ENCODE measurements at places on chromosomes 11 and 22.
A peak's percentile ranks its signal among the peaks of the same experiment; 100 is the strongest.

DNA sequence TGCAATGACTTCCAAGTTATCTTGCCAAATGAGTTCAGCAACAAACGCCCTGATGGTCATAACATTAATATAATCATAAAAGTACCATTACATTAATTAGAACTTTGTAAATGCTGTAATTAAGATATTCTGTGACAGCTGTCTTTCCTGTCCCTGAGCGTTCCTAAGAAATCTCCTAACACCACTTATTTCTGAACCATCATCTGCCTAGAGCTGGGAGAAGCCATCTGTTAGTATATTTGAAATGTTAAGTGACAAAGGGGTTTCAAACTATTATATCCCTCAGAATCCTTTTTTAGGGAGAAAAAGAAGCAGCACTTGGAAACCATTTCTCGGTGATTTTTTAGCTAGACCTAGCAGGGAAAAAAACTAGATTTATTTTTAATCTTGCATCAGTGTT is 657.5 kb downstream of the FAM181B start:
- no peak for DNase-seq

DNA sequence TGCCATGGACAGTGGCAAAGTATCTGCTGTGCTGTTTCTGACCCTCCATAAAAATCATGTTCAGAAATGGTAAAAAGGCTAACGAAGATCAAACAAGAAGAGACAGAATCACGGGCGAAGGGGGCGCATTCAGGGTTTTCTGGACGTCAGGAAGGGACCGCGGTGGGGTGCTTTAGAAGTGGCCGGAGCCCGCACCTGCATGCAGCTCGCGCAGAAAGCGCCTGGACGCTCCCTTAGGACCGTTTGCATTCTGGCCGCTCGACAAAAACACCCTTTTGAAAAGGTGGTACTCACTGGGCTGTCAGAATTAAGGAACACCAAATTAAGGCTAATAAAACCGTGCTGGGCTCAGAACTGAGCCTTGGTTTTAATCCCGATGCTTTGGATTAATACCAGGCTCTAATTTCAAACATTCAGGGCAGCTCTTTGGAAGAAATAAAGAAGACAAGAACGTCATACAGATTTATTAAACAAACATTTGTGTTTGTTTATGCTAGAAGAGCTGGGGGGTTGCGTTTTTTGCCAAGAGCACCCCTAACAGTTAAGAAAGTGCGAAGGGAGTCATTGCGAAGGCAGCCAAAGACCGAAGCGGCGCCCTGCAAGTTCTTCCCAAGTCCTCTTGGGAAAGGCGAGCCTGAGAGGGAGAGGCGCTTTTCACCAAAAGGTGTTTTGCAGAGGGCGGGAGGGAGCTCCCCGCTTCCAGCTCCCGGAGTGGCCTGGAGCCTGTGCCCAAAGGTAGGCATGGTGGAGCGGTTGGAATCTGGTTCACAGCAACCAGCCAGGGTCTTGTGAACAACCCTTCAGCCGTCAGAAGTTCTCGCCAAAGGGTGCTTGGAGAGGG is 47.7 kb upstream of the DBX1 start:
- no peak for DNase-seq

- no peak for DNase-seq
Measured at GRCh38 chr11:60941371-60942119, 10.4 kb downstream of the SLC15A3 start.

GRCh38 chr11:71470946-71471345 is 17.9 kb downstream of the NADSYN1 start:
- no peak for DNase-seq

GRCh38 chr11:26867286-26867685 is 126.6 kb upstream of the FIBIN start:
- no peak for DNase-seq

- DNase-seq, result peak; percentile 90
Measured at GRCh38 chr22:46734830-46735453, 3.1 kb downstream of the CERK start.

GRCh38 chr11:72293391-72293790 is 49.4 kb upstream of the PHOX2A start:
- DNase-seq, result no peak

Measured in B cell (primary cell).